ENCODE measurements at places on chromosomes 5 and 9.

GRCh38 chr5:95810305-95811125, 12.0 kb downstream of the GLRX start:
- no peak for DNase-seq

GRCh38 chr9:2676466-2676865, 40.8 kb upstream of the KCNV2 start:
- DNase-seq, result peak; percentile 43

GRCh38 chr5:128426090-128426534, 111.9 kb downstream of the FBN2 start:
- DNase-seq, result no peak

DNA sequence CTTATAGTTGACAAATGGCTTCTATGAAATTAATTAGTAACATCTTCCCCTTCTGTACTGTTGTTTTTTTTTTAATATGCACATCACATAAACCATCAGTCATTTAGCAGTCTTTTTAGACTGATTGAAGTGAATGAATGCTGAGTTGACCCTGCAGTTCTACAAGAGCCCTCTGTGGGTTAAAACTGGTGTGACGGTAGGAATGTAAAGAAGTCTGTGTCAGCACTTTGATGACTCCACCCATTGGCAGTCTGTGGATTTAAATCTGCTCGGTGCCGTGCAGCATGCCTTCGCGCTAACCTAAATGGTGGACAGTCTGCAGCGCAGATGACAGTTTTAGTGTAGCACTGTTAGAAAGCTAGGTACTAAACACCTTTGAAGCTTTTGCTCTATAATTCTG, 3.1 kb downstream of the GTF3C4 start:
- peak; percentile 7 for DNase-seq

- no peak for DNase-seq
These were observed 128.7 kb upstream of the PIK3R1 start for GRCh38 chr5:68086857-68087256.

DNA sequence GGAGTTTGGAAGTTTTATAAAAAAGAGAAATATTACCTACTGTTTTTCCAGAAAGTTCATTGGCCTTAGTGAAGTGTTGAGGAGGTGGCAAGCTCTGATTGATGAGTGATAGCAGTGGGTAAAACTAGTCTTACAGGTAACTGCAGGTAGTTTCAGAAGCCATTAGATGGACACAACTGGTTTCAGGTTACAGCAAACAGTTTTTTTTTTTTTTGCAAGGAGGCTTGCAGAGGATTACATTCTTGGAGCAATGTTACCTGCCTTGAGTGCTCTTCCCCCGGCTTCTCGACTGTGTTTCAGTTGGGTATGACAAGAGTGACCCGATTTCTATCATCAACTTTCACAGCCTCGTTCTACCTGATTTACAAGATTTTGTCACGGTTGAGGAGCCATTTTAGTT, 333.4 kb downstream of the YTHDC2 start:
- DNase-seq, result no peak

- DNase-seq, result no peak
These were observed 71.6 kb downstream of the SETX start for GRCh38 chr9:132283165-132283564.

DNA sequence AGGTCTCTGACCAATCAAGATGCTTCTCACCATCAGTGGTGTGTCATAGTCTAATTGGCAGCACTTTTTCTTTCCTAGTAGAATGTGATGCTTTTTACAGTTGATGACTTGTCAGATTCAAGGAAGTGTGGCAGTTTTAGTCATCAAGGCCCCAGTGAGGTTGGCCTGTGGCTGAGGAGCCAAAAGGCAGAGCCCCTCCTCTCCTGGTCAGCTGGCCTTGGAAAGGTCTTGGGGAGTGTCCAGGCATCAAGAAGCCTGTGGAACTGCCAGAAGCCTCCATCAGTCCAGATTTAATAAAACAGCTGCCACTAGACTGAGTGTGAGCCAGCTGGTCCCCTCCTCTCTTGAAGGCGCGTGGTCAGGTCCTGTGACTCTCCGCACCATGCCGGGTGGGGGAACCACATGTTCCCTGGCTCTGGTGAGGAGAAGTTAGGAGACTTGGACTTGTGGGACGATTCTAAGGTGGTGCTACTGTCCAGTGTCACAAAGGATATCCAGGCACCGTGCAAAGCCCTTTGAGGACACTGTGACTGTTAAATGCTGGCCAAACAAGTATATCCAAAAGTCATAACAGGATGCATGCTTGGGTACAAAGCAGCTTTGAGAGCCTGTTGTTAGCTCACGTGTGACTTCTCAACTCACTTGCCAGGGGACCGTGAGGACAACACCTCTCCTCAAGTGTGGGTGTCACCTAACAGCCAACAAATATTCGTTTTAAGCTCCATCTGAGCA, 6.1 kb upstream of the ANGPTL2 start:
- peak; percentile 65 for DNase-seq

DNA sequence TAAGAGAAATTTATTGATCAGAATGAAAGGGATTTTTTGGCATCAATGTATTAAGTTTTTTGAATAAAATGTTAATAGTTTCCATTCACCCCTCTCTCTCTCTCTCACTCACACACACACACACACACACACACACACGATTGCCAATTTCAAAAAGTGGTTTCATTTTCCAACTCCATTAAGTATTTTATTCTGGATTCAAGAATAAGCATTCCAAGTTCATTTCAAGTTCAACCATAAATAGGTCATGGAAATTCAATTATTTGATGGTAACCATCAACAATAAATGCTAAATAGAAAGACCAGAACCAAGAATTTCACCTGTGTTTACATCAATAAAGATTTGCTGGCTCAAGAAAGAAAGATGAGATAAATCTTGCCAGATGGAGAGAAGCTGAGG, 171.6 kb downstream of the ADAMTS12 start:
- DNase-seq, result no peak

- peak; percentile 28 for DNase-seq
These were observed 34.9 kb upstream of the FCHO2 start for GRCh38 chr5:72920690-72921502.

DNA sequence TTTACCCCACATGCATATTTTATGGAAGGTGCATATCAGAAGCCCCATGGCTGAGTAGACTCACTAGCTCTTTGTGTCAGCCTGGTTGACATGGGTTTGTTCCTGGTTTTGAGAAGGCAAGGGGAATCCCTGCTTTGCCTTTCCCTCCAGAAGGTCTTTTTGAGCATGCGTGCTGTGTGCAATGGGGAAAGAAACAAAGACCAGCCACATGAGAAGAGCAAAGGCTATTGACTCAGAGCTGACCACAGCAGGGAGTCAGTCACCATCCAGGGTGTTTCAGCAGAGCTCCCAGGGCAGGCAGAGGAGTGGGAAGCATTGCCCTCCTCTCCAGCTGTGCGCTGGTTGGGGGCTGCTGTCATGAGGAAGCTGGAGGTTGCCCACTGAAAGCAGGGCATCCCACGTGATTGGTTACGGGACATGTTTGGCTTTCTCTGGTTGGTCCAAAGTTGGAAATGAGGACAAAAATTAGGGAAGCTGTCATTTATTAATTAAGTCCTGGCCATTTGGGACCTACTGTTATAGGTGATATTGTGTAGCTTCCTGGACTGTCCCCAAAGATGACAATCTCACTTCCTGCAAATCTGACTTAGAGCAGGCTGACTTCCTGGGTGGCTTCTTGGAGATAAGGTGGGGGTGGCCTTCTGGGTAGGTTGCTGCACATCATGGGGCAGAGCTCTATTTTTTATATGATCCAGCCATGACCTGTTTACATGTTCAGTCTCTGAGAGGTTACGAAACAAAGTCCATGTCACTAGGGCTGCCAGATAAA, 48.9 kb upstream of the TDRD7 start:
- no peak for DNase-seq

- DNase-seq, result no peak
These were observed 219.1 kb downstream of the NDUFS4 start for GRCh38 chr5:53779541-53779981.

- DNase-seq, result peak; percentile 73
These were observed at the start of gene MARCHF3 for GRCh38 chr5:127030259-127031146. TSS of gene MARCHF3 (minus strand) at chr5:127030558. CDS start at chr5:126918171, 112,387 bp downstream.

- no peak for DNase-seq
These were observed 335.3 kb upstream of the ACTBL2 start for GRCh38 chr5:57817924-57818323.

- DNase-seq, result peak; percentile 72
These were observed 53.7 kb downstream of the LMX1B start for GRCh38 chr9:126667190-126668055.

GRCh38 chr9:127093319-127094020, 29.0 kb downstream of the ANGPTL2 start:
- DNase-seq, result no peak

GRCh38 chr5:66252849-66253248, 108.7 kb downstream of the SREK1 start:
- no peak for DNase-seq

DNA sequence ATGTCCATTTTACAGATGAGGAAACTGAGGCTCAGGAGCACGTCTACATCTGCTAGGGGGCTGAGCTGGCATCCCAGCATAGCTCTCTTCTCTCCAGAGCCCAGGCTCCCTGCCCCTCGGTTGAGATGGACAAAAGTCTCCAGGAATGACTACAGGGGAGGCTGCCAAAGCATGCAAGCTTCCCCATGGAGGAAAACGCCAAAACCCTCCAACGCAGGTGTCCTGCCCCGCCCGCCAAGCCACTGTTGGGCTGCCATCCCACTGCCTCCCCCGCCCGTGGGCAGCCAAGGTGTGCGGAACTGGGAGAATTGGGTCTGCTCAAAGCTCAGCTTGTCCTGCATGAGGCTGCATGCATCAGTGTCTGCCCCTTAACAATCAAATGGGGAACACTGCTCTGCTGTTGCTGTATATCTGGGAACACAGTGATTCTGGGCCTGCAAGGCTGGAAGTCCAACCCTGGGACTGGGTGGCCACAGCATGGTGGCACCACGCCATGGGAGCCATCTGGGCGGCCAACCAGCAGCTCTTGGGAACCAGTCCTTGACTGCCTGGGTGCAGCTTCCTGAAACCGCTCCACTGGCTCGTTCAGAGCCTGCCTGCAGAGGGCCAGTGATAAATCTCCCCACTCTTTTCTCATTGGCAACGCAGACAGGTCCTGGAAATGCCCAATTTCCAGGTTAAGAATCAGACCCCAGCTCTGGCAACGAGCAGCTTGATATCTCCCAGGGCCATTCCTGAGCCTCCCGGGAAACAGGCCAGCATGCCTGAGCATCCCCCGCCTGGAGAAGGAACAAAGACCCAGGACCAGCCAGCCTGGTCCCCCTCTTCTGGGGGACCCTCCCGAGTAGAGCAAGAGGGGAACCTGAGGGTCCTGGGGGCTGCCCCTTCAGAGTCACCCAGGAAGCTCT, 3.5 kb downstream of the RALGDS start:
- DNase-seq, result no peak

DNA sequence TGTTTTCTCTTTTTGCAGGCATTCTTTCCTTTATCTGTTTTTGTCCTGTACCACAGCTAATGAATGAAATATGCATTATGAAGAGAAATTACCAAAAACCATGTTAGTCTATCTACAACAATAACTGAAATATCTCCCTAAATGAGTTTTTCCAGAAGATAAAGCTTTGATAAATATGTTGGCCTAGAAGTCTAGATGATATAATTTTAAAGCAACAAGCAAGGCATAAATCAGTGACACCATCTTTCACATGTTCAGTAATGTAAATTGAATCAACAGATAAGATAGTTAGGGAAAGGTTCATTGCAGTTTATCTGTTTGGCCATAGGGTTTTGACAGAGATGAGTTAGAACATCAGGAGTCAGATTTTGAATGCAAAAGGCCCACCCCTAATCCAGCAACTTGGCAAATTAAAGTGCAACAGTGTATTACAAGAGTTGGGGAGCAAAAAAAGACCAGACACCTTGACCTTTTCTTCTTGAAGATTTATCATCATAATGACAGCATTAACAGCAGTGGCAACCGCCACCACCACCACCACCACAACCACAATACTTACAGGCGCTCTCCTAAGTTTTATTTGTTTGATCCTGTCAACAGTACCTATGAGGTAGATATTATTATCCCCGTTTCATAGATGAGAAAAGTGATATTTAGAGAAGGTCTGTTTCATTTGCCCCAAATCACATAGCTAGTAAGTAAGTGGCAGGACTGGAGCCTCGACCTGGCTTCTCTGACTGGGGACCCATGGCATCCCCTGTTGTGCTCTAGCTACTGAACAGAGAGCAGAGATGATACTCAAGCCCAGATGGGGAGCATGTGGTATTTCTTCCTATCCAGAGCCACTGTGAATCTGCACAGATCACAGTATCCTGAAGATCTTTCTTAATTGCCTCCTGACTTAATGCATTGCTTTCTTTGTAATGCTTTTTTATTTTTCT, 122.8 kb upstream of the DHFR start:
- no peak for DNase-seq

DNA sequence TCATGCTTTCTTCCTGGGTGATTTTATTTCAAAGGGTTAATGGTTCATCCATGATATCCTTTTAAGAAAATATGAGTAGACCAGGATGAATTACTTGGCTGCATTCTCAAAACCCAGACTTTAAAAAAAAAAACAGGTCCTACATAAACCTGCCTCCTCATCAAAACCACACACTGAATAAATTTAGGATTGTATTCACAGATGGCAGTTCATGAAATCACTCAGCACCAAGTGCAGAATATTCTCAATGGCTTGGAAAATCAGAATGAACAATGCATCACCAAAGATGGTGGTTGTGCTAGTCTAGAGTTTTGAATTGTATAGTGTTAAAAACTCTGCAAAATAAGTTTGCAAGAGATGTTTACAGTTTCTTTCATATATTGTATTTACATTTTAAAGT, 145.4 kb upstream of the GRAMD2B start:
- DNase-seq, result no peak

DNA sequence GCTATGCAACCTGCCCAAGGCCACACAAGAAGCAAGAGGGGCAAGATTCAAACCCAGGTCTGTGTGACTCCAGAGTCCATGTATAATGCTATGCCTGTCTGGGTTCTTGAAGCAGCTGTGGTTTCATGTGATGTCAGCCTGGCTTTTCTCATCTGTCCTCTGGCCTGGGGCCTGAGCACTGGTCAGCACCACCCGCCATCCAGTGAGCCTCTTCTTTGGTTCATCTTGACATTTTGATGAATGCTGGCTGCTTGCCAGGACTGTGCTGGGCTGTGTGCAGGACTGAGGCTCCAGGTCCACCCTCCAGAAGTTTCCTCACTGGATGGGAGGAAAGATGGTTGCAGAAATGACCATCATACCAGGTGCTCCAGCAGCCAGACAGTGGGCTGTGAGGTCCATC, 61.5 kb downstream of the TSTD2 start:
- DNase-seq, result no peak

DNA sequence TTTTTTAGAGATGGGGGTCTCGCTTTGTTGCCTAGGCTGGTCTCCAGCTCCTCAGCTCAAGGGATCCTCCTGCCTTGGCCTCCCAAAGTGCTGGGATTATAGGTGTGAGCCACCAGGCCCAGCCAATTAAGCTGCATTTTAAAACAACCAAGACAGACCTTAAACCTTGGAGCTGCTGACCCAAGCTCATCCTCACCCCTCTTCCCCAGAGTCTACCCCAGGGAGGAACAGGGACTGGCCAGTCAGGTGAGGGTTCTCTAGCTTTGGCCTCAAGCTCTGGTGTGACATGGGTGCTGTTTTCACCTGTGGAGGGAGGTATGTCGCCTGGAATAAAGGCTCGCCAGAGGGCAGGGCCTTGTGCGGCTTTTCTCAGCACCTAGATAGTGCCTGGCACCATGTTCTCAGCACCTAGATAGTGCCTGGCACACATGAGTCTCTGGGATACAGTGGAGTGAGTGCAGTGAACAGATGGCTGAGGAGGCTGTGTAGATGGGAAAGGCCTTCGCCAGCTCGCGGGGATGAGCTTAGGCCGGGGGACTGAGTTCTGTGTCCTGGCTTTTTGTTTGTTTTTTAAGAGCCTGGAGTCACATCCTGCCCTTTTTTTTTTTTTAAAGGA, 7.4 kb downstream of the CDK9 start:
- DNase-seq, result no peak
